Glomerular endothelial cell (primary cell): ENCODE measurements at places on chromosomes 7 and 10. TPM values are rescaled to one million over a fixed set of nuclear protein-coding genes. Genes with fewer than 3 reads are reported as not detected.

The PAPSS2 gene
- total RNA-seq, result 63.9 and 109 TPM in 2 replicates

The RAPGEF5 gene
- total RNA-seq, result 121 and 230 TPM in 2 replicates

The ETV1 gene
- 6.5 and 15.2 TPM in 2 replicates for total RNA-seq

The MUC3A gene
- total RNA-seq, result not detected in 2 replicates

The LEP gene
- not detected in 2 replicates for total RNA-seq

The C10orf53 gene
- total RNA-seq, result not detected in 2 replicates

The FAM24B gene
- 3.8 and 4.7 TPM in 2 replicates for total RNA-seq

The RPA3 gene
- total RNA-seq, result 5.7 and 10.9 TPM in 2 replicates

The CALY gene
- total RNA-seq, result not detected in 2 replicates

The SEC23IP gene
- total RNA-seq, result 17.8 and 58.3 TPM in 2 replicates

The PIK3AP1 gene
- 0.06 and 0.10 TPM in 2 replicates for total RNA-seq

The RFC2 gene
- 17.6 and 21.1 TPM in 2 replicates for total RNA-seq

The AKR1C1 gene
- 0.15 and 0.70 TPM in 2 replicates for total RNA-seq

The C10orf67 gene
- total RNA-seq, result not detected in 2 replicates

The NEUROG3 gene
- total RNA-seq, result not detected in 2 replicates

The PON2 gene
- 195 and 220 TPM in 2 replicates for total RNA-seq
